Pancreas (tissue), 10 donors: ENCODE measurements at places on chromosomes 3 and 15. TPM values are rescaled to one million over a fixed set of nuclear protein-coding genes. Genes with fewer than 3 reads are reported as not detected.

DNA sequence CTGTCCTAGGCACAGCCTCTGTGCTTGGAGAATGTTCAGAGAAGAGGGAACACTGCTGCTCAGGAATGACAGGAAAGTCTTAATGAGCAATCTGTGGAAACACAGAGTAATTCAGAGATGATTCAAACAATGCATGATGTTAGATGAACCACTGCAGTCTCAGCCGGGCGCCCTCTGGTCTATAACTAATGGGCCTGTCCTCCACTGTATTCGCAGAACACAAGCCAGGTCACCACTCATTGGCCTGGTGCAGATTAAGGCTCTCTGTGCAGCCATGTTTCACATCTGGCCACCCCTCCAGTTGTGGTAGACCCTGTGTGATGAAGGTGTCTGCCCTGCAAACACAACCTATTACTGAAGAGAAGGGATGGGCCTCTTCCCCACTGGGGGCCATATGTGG, 281.7 kb upstream of the ROPN1 start:
- no peak overlapping the region for H3K4me3 ChIP-seq
- H3K36me3 ChIP-seq = no peaks in the 10 kb centered on the region
- no peaks in the 10 kb centered on the region for H3K4me1 ChIP-seq
- no peak overlapping the region for H3K27ac ChIP-seq

GRCh38 chr3:101148001-101148400, 154.8 kb upstream of the ABI3BP start:
- H3K27ac ChIP-seq = no peak overlapping the region
- no peak overlapping the region for H3K4me3 ChIP-seq
- no peaks in the 10 kb centered on the region for H3K36me3 ChIP-seq
- H3K4me1 ChIP-seq = no peaks in the 10 kb centered on the region

DNA sequence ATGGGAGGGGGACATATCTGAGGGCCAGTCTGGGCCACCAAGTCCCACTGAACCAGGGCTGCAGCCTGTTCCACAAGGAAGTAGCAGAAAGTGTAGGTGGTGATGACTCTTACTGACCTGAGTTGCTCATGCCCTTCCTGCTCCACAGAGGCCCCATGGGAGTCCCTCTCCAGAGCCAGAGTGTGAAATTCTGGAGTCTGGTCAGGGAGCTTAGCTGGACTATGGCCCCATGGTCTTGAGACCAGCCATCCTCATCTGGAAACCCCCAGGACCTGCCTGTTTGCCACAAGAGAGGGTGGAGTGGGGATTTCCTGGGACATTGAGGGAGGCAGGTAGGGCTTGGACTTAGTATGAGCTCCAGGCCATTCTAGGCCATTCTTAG, 3.0 kb downstream of the SPINT1 start:
- H3K4me3 ChIP-seq = no peak overlapping the region
- H3K4me1 ChIP-seq = peaks cover 25% of the 10 kb centered on the region
- no peaks in the 10 kb centered on the region for H3K36me3 ChIP-seq
- peak overlapping the region; percentile 60 for H3K27ac ChIP-seq
- DNase-seq = no peak

DNA sequence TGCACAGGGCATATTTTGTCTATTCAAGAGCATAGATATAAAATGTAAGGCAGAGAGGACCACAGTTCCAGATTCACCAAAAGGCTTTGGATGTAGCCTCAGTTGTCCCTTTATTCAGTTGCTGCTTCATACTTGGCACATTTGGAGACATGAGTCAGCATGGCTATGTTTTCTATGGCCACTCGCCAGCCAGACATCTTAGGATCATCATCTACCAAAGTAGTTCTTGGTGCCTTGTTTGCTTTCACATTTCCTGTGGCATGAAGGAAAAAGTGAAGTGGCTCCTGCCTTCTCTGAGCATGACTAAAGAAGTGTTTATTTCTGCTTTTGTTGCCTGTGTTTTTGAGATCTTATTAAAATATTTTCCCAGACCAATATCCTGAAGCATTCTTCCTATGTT, 7.2 kb downstream of the SUSD5 start:
- no peak for DNase-seq
- no peak overlapping the region for H3K27ac ChIP-seq
- no peaks in the 10 kb centered on the region for H3K27me3 ChIP-seq
- no peak overlapping the region for H3K4me3 ChIP-seq

DNA sequence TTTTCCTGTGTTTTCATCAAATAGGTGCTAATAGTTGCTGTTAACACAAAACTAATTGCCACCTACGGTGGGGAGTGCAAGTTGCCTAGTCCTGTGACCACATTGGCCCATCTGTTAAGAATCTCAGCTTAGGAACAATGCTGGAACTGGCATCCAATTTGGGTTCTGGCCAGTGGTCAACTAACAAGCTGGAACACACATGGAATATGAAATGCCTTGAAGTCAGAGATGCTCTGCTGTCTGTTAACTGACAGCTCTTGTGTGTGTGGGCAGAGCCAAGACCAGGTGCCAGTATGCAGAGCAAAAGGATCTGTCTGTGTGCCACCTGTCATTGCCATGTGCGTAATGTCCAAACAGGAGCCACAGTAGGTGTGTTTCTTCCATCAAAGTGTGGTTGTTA, 460.8 kb downstream of the ROBO2 start:
- no peaks in the 10 kb centered on the region for H3K27me3 ChIP-seq
- H3K4me1 ChIP-seq = no peaks in the 10 kb centered on the region
- no peak overlapping the region for H3K27ac ChIP-seq
- H3K4me3 ChIP-seq = no peak overlapping the region

GRCh38 chr3:43095370-43095769, 10.5 kb downstream of the POMGNT2 start:
- no peak overlapping the region for H3K4me3 ChIP-seq
- no peak for DNase-seq
- H3K27me3 ChIP-seq = no peaks in the 10 kb centered on the region
- H3K36me3 ChIP-seq = no peaks in the 10 kb centered on the region
- peaks cover 3% of the 10 kb centered on the region for H3K4me1 ChIP-seq
- no peak overlapping the region for H3K27ac ChIP-seq

GRCh38 chr3:31356941-31357340, 175.8 kb upstream of the STT3B start:
- H3K27ac ChIP-seq = no peak overlapping the region
- no peaks in the 10 kb centered on the region for H3K27me3 ChIP-seq
- H3K4me3 ChIP-seq = no peak overlapping the region
- no peak for DNase-seq
- H3K4me1 ChIP-seq = no peaks in the 10 kb centered on the region

DNA sequence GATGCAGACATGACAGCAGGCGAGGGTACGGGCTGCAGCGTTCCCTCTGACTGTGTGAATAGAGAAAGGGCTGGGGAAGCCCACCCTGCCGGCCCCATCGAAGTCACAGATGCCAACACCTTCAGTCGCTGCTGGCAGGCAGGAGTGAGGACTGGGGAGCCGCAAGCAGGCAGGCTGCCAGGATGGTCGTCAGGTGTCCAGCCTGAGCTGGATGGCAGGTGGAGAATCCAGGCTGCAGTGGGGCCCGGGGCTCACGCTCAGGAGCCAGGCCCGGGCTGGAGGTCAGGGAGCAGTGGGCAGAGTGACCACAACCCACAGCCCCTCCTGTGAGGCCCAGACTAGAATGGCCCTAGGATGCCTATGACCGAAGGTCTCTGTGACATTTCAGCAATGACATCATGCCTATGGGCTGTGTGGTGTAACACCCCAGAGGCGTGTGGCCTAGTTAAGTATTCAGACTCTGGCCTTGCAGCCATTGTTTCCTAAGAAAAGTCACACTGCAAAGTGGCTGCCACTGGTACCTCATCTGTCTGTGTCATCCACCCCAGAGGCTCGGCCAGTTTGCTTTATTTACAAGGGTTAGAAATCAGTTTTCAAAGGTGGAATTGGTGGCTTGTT, 15.7 kb downstream of the PRR23E start:
- no peaks in the 10 kb centered on the region for H3K27me3 ChIP-seq
- H3K4me1 ChIP-seq = no peaks in the 10 kb centered on the region
- no peak overlapping the region for H3K27ac ChIP-seq
- H3K4me3 ChIP-seq = no peak overlapping the region
- DNase-seq = no peak

DNA sequence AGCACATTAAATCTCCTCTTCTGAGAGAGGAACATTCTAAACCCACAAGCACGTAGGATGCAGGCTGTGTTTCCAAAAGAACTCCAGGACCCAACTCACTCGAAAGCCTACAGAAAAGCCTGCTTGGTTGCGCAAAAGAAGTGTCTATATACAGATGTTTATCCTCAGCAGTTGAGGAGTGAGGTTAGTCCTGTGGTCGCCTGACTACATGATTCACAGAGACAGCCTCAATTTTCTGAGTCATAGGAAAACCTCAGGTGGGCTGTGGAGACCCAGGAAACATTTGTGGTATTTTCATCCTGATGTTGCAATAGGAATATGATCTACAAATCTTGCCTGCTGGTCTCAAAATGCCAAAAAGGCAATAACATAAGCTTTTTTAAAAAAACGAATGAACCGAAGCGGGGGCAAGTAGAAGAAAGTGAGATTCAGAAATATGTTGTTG, 183.8 kb upstream of the THRB start:
- H3K36me3 ChIP-seq = no peaks in the 10 kb centered on the region
- no peaks in the 10 kb centered on the region for H3K4me1 ChIP-seq
- no peaks in the 10 kb centered on the region for H3K27me3 ChIP-seq
- no peak overlapping the region for H3K27ac ChIP-seq
- no peak overlapping the region for H3K4me3 ChIP-seq

GRCh38 chr3:33111581-33111980, 2.2 kb upstream of the CRTAP start:
- peaks cover 11% of the 10 kb centered on the region for H3K4me1 ChIP-seq
- no peak overlapping the region for H3K27ac ChIP-seq
- no peak overlapping the region for H3K4me3 ChIP-seq

GRCh38 chr15:57730876-57731275, 24.4 kb downstream of the POLR2M start:
- no peaks in the 10 kb centered on the region for H3K27me3 ChIP-seq
- H3K4me3 ChIP-seq = no peak overlapping the region
- H3K4me1 ChIP-seq = no peaks in the 10 kb centered on the region
- no peak for DNase-seq

GRCh38 chr3:23442598-23443383, 239.7 kb downstream of the UBE2E2 start:
- no peaks in the 10 kb centered on the region for H3K27me3 ChIP-seq
- DNase-seq = no peak
- H3K27ac ChIP-seq = no peak overlapping the region
- no peak overlapping the region for H3K4me3 ChIP-seq
- no peaks in the 10 kb centered on the region for H3K36me3 ChIP-seq

GRCh38 chr15:31383139-31383538, 56.5 kb downstream of the KLF13 start:
- no peaks in the 10 kb centered on the region for H3K4me1 ChIP-seq
- H3K27ac ChIP-seq = no peak overlapping the region
- no peaks in the 10 kb centered on the region for H3K36me3 ChIP-seq

DNA sequence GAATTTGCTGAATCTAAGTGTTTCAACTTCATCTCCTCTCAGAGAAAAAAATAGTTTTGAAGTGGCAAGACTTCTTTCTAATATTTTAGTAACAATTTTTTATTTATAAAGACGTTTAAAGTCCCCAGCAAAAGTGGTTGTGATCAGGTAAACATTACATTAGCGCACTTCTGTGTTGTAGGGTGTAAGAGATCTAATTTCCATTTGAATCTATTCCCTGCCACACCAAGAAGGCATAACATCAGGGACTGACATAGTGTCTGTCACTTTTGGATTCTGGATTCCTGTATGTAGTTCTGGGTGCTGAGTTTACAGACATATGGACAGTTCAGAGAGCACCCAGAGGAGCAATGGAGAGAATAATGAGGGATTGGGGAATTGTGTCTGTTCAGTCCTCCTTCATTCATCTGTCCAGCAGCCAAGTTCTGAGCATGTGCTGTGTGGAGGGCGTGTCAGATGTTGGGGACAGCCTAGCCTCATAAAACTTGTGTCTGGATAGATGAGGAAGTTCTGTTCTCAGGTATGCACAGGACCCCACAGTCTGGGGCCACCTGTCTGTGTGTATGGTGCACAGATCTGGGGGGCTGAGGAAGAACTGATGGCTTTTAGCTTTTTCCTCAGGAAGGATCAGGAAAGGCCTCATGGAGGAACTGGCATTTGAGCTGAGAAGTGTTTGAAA, 65.6 kb downstream of the MAP2K5 start:
- H3K36me3 ChIP-seq = no peaks in the 10 kb centered on the region
- H3K27me3 ChIP-seq = no peaks in the 10 kb centered on the region
- no peak overlapping the region for H3K27ac ChIP-seq
- DNase-seq = no peak
- H3K4me3 ChIP-seq = no peak overlapping the region
- H3K4me1 ChIP-seq = no peaks in the 10 kb centered on the region

- no peak for DNase-seq
- no peaks in the 10 kb centered on the region for H3K27me3 ChIP-seq
- H3K4me1 ChIP-seq = no peaks in the 10 kb centered on the region
- H3K27ac ChIP-seq = no peak overlapping the region
- H3K4me3 ChIP-seq = no peak overlapping the region
These were observed 405.0 kb downstream of the PDCD6IP start for GRCh38 chr3:34203386-34203785.

GRCh38 chr3:119636249-119636648, 24.1 kb downstream of the POPDC2 start:
- H3K4me3 ChIP-seq = no peak overlapping the region
- H3K36me3 ChIP-seq = no peaks in the 10 kb centered on the region
- no peaks in the 10 kb centered on the region for H3K27me3 ChIP-seq
- no peak for DNase-seq
- peak overlapping the region; percentile 14 for H3K27ac ChIP-seq

DNA sequence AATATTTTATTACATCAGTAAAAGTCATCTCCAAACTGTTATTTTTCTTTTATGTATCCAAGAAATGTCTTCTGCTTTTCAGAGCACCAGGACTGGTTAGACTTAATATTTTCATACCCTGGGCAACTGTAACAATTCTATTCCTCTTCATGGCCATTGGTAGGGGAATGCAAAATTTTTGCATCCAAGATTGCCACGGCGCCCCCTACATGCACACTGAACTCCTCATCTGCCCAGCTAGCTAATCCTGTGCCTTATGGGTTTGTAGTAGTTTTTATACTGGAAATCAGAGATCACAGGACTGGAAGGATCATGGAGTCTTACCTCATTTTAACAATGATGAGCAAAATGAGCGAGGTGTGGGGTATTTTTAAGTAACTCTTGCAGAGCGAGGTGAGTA, 74.2 kb downstream of the CRTC3 start:
- no peaks in the 10 kb centered on the region for H3K4me1 ChIP-seq
- no peaks in the 10 kb centered on the region for H3K27me3 ChIP-seq
- no peak overlapping the region for H3K4me3 ChIP-seq
- no peaks in the 10 kb centered on the region for H3K36me3 ChIP-seq

DNA sequence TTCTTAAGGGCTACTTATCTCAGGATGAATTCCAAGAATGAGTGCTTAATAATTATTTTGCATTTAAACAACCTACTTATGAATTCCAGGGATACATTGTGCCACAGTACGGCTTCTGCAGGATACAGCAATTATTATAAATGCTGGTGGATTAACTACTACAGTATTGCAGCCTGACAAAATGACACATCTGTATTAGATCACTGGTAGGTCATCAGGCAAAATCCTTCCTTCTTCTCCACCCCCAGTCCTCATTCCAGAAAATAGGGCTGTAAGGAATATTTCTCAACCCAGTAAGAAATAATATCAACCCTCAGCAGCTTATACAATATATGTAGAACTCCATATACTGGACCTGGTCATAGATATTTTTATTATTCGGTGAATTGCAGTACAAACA, 79.3 kb upstream of the RORA start:
- no peaks in the 10 kb centered on the region for H3K36me3 ChIP-seq
- H3K27me3 ChIP-seq = no peaks in the 10 kb centered on the region
- H3K27ac ChIP-seq = no peak overlapping the region
- no peak for DNase-seq
- H3K4me1 ChIP-seq = no peaks in the 10 kb centered on the region

Gene INKA1
- 2.0 TPM for polyA plus RNA-seq

Gene GUCA1C
- 13.0 TPM for polyA plus RNA-seq

Gene CLEC3B
- 12.8 TPM for polyA plus RNA-seq

Gene INSYN1
- 6.0 TPM for polyA plus RNA-seq

Gene HRG
- polyA plus RNA-seq = not detected

Gene SNTN
- not detected for polyA plus RNA-seq

Gene RBP2
- 1.4 TPM for polyA plus RNA-seq

Gene CHRFAM7A
- polyA plus RNA-seq = 0.33 TPM

Gene WDR93
- 0.92 TPM for polyA plus RNA-seq

Gene UQCC5
- polyA plus RNA-seq = 25.7 TPM

Gene ATP13A5
- 0.11 TPM for polyA plus RNA-seq
